ENCODE measurements at places on chromosomes 2 and 18.

- ATAC-seq: no peak
Measured at GRCh38 chr18:62524440-62525200, 1.8 kb downstream of the ZCCHC2 start.

DNA sequence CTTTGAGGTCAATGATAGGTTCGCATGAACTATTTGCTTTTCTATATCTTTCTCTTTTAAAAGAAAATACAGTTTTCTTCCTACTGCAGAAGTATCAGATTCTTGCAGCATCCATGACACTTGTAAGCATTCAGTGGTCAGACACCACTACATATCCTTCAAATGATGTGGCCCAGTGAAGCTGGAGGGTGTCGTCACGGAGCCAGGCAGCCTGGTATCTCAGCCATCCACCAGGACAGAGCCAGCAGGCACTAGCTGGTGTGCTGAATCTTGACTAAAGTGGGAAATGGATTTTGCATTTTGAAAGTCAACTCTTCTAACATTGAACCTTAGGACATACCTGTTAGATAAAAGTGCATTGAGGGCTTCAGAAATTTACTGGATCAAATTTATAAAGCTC lies 5.4 kb downstream of the KLHL14 start:
- ATAC-seq: no peak

DNA sequence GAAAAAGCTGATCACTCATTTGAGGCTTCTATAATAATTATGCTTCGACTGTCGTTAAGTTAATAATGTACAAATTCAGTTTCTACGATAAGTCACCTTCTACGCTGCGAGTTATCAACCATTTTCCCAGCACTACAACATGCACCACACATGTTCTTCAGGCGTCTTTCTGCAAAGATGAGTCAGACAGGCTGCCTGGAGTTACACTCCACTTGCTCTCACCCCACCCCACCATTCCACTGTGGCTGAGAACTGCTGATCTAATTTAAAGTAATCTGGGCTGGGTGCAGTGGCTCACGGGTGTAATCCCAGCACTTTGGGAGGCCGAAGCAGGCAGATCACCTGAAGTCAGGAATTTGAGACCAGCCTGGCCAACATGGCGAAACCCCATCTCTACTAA lies 218.6 kb downstream of the DYM start:
- no peak for ATAC-seq

- no peak for ATAC-seq
Measured at GRCh38 chr2:68434981-68435380, 32.1 kb downstream of the FBXO48 start.

GRCh38 chr18:26869640-26870039 lies 4.1 kb upstream of the AQP4 start:
- ATAC-seq: no peak

DNA sequence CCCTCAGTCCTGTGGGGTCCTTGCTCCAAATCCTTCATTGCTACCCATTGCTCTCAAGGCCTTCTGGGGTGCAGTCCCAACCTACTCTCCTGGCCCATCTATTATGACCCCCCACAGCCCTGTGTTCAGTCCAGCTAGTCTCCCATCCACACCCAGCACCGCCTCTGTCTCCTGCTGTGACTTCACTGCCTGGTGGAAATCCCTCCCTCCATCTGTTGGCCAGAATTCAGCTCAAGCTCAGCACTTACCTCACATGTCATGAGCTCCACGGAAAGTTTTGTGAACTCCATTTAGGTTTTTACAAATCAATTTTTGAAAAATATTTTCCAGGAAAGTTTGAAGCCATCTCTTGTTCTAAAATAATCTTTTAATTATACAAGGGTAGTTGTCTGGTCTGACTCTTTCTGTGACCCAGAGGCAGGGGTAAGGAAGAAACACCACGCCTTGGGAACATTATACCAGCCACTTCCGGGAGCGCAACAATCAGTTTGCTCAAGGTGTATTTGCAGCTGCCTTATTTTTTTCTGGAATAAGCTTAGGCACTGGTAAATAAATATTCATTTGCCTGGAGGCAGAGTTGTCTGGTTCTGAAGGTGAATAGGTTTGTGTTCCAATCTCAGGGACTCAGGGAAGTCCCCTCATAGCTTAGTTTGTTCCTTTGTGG lies 110.8 kb downstream of the VIT start:
- ATAC-seq: no peak

GRCh38 chr2:236473691-236474090 lies 95.9 kb upstream of the ACKR3 start:
- ATAC-seq: no peak

GRCh38 chr2:236662231-236663185 lies 92.9 kb downstream of the ACKR3 start:
- ATAC-seq: no peak

GRCh38 chr2:217090024-217090473 lies 230.2 kb upstream of the TNP1 start:
- ATAC-seq: peak; percentile 30

- ATAC-seq: no peak
Measured at GRCh38 chr2:54259413-54260240, 3.6 kb upstream of the TSPYL6 start.

DNA sequence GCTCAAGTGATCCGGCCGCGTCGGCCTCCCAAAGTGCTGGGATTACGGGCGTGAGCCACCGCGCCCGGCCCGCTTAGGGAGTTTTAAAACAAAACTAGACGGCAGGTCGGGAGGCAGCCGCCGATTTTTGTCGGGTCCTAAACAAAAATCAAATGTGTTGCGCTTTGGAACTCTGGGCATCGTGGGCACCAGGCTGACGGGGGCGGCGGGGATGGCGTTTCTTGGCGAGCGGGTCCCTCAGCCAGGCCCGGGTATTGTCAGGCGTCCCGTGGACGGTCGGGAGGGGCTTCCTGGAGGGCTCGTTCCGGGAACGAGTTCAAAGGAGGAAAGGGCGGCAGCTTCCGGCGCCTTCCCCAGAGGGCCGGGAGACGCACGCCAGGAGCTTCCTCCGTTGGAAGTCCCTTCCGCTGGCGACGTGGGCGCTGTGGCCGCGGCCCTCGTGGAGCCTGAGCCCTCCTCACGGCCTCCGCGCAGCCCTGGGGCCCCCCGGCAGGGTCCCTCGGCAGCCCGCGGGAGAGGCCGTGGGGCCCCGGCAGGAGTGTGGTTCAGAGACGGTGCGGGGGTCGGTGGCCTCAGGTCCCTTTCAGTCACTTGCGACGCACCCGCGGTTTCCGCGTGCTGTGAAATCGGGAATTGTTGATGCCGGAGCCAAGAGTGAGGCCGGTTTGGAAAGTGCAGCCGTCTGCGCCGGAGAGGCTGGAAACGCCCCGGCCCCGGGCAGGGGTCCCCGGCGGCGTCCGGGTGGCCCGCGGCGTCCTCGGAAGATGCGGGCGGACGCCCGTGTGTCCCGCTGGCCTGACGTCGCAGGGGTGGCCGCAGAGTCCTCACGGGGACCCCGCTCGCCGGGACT lies 59.3 kb downstream of the EMILIN2 start:
- ATAC-seq: peak; percentile 45

- no peak for ATAC-seq
Measured at GRCh38 chr2:85369500-85369899, 14.9 kb downstream of the ELMOD3 start.

DNA sequence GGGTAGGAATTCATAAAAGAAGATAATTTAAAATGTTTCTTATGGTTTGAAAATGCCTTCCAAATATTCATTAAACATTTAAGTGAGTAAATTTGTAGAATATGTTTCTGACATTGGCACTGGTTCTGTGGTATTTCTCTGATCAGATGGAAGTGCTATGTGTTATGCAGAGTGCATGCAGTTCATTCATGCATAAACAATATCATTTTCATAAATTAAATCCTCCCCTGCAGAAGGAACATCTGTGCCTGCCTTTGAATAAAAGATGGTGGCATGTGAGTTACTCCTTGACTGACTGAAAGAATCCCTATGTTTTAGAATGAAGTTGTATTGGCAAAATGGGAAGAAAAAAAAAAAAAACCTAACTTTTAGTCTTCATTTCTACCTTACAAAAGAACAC lies 5.9 kb downstream of the NEUROD1 start:
- no peak for ATAC-seq

GRCh38 chr2:149098701-149099100 lies 60.2 kb downstream of the LYPD6B start:
- no peak for ATAC-seq

- no peak for ATAC-seq
Measured at GRCh38 chr2:234979204-234980167, 27.7 kb downstream of the SH3BP4 start.

All from activated CD4-positive, CD25-positive, alpha-beta regulatory T cell treated with anti-CD3 and anti-CD28 coated beads, Interleukin-2, amount 50 U/mL, for 24 hours (primary cell).